Fibroblast of upper back skin (primary cell): ENCODE measurements at places on chromosomes 3 and 15.
A peak's percentile ranks its signal among the peaks of the same experiment; 100 is the strongest.

DNA sequence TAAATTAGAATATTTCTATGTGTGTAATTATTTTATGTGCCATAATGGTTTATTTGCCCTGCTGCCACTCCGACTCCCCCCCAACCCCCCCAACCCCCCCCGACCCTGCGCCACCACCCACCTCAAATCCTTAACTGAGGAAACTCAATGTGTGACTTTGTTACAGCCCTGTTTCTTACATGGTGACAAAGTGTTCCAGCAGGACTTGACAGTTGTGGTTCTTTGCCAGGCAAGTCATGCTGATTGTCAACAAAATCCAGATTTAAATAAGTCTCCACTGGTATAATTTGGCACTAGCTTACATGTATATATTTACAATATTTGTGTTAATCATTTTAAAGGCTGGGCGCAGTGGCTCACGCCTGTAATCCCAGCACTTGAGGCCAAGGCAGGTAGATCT, 7.7 kb downstream of the EBLN2 start:
- no peak for DNase-seq

DNA sequence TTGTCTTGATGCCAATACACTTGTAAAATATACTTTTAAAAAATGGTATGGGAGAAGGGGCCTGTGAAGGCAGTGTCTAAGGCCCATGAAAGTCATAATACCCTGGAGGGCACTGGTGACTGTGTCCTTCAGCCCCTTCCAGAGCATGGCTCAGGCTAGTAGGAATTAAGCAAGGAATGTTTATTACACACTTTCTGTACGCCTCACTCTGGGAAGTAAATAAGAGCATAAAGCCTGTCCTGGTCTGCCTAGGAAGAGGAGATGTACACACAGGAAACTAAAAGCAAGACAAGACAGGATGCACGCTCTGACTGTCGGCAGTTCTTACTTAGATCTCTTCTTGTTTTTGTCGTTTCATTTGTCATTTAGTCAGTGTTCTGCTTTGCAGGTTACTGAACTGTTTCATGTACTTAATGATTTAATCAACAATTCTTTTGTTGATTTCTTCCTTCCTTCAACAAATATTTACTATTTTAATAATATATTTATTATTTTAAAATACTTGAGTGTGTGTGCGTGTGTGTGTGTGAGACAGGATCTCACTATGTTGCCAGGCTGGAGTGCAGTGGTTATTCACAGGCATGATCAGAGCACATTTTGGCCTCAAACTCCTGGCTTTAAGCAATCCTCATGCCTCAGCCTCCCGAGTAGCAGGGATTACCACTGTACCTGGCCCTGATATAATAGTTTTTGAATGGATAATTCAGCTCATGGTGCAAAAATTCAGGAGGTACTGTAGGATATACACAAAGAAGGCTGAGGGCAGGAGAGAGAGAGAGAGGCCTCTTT, 9.0 kb upstream of the SMAD6 start:
- DNase-seq, result no peak

- no peak for DNase-seq
Measured at GRCh38 chr3:18349197-18349798, 75.8 kb downstream of the SATB1 start.

DNA sequence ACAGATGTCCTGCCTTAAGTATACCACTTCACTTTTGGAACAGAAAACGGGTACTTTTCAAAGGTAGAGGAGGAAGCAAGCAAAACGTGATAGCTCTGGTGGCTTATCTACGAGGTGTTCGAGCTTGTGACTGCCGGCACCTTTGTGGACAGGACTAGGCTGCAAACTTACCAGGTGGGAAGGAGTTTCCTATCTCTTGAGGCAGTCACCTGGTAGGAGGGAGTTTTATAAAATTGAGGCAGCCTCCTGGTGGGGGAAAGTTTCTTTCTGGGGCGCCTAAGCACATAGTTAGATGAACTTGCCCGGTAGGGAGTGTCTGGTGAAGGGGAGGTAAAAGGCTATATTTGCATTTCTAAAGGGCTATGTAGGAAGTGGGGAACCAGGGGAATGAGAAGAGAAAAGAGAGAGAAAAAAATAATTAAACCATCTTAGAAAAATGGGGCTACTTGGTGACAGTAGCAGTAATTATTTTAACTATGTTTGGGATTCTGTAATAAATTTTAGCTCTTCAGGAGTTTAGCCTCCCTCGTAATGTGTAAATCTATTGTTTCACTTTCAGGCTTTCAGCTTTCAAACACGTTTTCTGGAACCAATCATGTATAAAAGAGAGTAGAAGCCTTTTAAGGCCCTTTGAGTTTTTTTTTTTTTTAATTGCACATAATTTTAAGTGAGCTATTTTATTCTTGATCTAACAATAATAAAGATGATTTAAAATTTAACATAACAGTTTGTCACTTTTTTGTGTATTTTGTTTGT, 131.0 kb downstream of the IL5RA start:
- no peak for DNase-seq

GRCh38 chr3:186097663-186098451, 11.0 kb downstream of the ETV5 start:
- peak; percentile 84 for DNase-seq

GRCh38 chr3:16136055-16136454, 38.4 kb upstream of the GALNT15 start:
- peak; percentile 81 for DNase-seq

GRCh38 chr15:84143753-84144314, 91.7 kb upstream of the GOLGA6L4 start:
- no peak for DNase-seq

- no peak for DNase-seq
Measured at GRCh38 chr15:81263477-81263876, 60.5 kb downstream of the STARD5 start.

DNA sequence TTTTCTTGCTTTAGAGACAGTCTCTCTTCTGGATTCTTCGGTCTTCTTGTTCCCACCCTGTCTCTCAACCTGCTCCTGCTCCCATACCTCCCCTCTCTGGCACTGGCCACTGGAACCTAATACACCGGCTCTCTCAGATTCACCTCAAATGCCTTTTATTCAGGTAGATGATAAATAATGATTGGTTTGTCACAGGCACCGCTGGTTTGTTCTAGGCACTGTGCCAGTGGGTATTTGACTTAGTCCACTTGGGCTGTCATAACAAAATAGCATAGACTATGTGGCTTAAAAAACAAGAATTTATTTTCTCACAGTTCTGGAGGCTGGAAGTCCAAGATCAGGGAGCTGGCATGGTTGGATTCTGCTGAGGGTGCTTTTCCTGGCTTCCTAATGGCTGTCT, 278.2 kb upstream of the STT3B start:
- DNase-seq, result no peak

- DNase-seq, result no peak
Measured at GRCh38 chr3:195129644-195130492, 141.1 kb downstream of the XXYLT1 start.

- no peak for DNase-seq
Measured at GRCh38 chr3:27680517-27681246, 41.4 kb downstream of the EOMES start.

DNA sequence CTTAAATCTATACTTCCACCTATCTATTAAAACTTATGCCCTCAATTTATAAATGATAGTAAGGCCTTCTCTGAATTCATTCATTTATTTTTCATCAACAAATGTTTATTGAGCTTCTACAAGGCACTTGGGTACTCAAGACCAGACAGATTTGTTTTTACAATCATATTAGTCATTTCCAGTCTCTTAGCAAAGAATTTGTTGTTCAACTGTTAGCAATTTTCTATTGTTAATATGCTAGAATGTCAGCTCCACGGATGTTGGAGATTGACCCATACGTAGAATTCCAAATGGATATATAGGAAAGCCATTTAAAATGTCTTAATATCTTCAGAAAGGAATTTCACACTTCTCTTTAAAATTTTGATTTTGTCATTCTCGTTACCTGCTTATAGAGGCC, 36.7 kb downstream of the ZBTB38 start:
- DNase-seq, result peak; percentile 69

GRCh38 chr3:43523454-43524053, 98.3 kb downstream of the ANO10 start:
- DNase-seq, result no peak

DNA sequence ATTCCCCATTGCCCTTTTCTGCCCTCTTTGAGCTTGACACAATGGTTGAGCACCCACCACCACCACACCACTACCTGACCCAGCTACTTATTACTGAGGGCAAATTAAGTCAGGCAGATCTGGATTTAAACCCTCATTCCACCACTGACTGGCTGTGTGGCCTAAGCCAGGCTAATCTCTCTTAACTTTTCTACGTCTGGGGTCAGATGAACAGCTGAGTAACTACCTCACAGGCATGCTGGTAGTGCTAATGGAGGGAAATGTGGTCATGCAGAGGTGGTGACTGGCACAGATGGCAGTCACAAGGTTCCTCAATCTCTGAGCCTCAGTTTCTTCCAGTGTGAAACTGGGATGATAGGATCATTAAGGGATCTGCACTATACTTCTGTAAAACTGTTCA, 4.3 kb upstream of the MRPS25 start:
- no peak for DNase-seq

DNA sequence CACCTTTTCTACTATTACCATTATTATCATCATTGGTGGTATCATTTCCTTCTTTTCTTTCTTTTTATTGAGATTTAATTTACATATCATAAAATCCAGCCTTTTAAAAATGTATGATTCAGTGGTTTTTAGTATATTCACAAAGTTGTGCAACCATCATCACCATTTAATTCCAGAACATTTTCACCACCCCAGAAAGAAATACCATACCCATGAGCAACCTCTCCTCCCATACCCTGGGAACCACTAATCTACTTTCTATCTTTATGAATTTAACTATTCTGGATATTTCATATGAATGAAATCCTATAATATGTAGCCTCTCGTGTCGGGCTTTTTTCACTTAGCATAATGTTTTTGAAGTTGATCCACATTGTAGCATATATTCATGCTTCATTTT, 29.1 kb downstream of the AAGAB start:
- DNase-seq, result peak; percentile 77

DNA sequence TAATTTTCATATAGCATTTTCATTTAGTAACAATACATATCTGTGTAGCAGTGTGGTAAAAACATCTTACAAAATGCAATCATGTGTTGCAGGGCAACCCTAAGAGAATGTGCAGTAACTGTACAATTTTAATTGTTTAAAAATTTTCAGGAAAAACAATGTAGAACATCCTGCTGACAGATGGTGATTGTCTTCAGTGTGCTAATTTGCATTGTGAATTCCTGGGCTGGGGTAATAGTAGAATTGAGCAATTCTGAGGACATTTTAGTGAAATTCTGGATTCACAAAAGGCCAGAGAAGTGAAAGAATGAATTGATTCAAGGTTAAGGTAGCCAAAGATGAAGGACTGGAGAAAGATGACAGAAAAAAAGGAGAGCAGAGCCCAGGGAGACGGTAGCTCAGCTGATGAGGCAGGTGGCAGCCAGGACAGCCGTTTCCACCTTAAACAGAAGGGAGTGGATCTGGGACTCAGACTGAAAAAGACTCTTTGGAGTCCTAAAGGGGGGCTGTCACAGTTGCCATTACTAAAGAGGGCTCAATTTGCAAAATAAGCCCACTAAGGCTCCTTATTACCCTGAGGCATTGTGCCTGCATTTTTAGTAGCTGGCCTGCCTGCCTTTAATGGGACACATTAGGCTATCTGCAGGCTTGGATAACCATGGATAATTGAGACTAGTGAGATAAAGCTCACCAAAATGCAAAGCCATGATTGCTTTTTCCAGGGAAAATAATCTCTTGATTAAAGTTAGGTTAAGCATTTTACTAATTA, 8.6 kb downstream of the MAP3K13 start:
- no peak for DNase-seq

- DNase-seq, result no peak
Measured at GRCh38 chr15:35549567-35549966, 3.6 kb upstream of the DPH6 start.

- peak; percentile 58 for DNase-seq
Measured at GRCh38 chr3:197468866-197469382, 86.8 kb downstream of the BDH1 start.

GRCh38 chr3:60609446-60609845, 641.8 kb downstream of the FHIT start:
- DNase-seq, result peak; percentile 32

DNA sequence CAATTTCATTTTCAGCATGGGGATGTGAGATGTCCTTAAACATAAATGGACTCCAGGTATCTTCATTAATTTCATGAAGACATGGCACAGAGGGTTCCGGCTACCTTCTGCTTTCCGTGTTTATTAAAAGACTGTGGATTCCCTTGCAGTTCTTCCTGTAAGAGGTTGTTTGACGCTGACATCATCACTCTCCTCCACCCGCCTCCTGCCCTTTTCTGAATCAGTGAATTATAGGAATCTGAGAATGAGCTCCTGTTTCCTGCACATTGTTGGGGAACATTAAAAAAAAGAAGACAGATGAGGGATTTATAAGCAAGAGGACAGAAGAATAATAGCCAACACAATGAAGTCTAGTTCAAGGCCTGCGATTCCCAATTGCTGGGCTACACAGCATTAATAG, 191.3 kb downstream of the LPP start:
- peak; percentile 62 for DNase-seq

DNA sequence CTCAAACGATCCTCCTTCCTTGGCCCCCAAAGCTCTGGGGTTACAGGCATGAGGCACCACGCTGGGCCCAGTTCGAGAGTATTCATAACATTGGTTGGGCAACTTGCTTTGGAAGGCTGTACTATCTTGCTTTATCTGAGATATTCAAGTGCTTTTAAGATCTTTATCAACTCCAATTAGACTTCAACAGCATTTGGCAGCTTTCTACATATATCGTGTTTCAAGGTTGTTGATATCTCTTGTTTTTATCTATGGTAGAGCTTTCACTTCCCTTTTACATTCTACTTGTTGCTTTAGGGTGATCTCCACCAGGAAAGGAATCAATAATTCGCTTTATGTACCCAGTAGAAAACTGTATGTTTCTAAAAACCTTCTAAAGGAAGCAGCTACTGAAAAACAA, 395.3 kb downstream of the IL5RA start:
- DNase-seq, result no peak

DNA sequence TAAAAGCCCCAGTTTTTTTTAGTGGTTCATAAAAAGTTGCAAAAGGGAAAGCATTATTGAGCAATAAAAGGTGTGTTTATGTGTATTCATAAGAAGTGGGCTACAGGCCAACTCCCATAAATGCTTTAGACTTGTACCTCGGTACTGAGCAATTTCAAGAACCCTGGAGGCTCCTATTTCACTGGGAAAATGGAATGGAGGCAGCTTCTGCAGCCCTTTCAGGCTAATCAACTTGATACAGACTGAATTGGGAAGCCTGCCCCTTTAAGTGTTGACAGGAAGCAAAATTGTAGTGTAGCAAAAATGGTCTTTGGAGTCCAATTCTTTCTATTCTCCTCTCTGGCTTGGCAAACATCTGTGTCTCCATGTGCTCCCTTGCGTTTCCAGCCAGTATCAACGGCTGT, 118.8 kb downstream of the ECT2 start:
- DNase-seq, result no peak
